NCI-H2029 (cell line): ENCODE measurements at places on chromosomes 12 and 14.

GRCh38 chr12:82359115-82359478 lies 768 bp downstream of the METTL25 start:
- DNase-seq, result peak; percentile 3

GRCh38 chr12:117148642-117149041 lies 41.6 kb downstream of the FBXO21 start:
- no peak for DNase-seq

DNA sequence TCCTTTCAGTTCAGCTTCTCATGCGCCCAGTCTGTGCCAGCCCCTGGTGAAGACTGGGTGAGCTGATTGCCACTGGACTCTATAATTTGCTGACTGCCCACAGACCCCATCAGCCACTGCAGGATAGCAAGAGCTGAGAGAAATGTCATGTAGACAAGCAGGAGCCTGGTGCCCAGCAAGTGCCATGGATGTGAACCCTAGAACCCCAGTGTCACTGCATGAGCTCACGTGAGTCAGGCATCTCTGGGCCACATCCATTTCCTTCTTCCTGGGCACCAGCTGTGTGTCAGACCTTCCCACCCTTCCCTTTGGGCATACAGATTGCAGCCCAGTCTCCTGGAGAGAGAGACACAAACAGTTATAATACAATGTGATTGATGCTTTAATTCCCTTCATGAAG lies 73.8 kb downstream of the NTF3 start:
- DNase-seq, result no peak

DNA sequence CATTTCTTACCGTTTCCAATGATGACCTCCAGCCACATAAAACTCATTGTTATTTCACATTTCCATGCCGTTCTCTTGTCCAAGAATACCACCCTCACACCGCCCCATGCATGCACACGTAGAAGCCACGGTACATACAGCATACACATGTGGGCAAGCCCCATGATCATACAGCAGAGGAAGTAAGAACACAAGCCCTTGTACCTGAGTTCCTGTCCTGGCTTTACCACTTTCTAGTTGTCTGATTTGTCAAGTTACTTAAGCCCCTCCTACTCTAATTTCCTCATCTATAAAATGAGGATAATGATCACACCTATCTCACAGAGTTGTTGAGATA lies 59.9 kb downstream of the DUSP16 start:
- no peak for DNase-seq

DNA sequence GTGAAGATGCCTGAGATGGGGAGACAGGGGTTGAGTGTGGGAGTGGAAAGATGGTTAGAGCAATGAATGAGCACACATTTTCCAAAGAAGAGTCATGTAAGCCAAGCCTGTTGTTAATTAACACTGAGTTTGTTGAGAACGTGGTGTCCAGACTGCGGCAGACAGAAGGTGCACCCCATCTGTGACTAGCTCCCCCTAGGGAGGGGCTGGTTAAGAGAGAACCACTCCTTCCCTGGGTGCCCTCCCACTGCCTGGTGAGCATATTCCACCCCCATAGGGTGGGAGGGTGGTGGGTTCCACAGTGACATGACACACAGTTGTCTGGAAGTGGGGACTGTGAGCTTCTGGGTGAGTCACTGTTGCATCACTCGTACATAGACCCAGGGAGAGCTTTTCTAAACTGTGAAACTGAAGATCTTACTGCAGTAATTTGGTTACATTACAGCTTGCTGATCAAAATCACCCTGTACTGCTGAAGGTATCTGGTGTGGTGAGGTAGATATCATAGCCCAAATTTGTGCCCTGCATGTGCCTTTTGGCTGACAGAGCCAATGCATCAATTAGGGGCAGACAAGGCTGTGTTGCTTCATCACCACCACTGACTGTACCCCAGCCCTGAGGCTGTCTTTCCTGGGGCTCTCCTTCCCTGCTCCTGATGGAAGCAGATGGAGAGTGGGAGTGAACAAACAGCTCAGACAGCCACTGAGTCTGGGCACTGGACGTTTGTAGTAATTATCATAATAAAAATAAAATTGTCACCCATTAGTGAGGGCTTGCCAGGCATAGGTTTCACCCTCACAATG lies 150.9 kb downstream of the EMP1 start:
- no peak for DNase-seq

- DNase-seq, result no peak
These were observed 381.0 kb downstream of the NOVA1 start for GRCh38 chr14:26216786-26217185.

DNA sequence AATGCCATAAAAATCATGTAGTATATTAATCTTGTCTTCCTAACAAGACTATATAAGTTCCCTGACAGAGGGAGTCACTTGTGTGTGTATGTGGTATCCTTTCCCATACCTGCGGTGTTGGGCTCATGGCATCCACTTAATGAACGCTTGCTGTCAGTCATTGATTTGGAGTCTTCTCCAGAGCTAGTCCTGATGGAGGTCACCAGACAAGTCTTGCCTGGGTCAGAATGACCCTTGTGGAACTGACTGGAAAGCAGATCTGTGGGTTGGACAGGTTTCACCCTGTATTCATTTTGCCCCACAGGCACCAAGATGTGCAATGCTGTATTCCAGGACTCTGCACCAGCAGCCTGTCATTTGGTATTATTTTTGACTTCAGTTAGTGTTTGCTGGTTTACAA lies 27.3 kb upstream of the WNK1 start:
- no peak for DNase-seq

DNA sequence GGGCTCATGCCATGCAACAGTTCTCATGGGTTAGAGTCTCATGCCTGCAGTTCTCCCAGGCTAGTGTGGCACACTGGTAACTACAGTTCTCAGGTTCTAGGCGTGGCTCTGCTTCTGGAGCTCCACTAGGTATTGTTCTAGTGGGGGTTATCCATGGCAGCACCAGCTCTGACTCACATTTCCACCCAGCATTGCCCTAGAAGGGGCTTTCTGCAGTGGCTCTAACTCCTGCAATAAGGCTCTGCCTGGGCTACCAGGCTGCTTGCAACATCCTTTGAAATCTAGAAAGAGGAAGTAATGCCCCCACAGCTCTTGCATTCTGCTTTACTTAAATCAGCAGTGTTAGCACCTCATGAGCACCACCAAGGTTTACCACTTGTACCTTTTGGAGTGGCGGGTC lies 220.3 kb upstream of the ARID2 start:
- DNase-seq, result no peak

DNA sequence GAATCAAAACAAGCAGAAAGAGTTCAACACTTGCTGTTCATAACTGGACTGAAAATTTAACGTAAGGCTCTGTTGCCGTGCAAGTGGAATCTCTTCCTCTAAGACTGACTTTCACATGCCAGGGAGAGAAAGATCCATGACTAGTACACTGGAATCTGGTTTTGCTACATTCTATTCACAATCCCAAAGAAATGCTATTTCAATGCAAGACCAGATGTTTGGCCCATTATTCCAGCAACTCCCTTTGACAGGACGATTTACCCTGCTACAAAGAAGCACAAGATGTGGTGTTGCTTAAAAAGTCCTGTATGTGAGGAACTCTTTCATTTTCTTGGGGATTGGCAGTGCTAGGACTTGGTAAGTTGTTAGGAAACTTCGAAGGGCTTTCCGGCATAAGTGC lies 17.4 kb downstream of the RFC5 start:
- DNase-seq, result no peak

DNA sequence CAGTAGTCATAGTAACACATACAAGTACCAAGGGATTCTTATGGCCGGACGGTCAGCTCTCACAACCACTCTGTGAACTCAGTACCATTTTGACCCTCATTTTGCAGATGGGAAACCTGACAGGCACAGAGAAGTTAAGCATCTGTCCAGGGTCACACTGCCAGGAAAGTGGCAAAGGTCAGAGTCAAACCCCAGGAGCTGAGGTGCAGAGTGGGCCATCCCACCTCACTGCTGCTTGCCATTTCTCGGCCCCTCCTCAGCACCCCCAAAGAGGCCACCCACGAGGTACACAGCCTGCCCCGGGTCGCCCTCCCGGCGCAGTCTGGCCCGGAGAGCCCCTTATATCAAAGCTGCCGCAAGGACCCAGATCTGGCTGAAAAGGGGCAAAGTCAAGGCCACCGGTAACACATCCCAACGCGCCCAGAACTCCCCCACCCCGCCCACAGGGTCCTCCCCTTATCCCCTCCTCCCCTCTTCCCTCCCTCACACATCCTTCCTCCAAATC lies 1.7 kb downstream of the NCOR2 start:
- no peak for DNase-seq

DNA sequence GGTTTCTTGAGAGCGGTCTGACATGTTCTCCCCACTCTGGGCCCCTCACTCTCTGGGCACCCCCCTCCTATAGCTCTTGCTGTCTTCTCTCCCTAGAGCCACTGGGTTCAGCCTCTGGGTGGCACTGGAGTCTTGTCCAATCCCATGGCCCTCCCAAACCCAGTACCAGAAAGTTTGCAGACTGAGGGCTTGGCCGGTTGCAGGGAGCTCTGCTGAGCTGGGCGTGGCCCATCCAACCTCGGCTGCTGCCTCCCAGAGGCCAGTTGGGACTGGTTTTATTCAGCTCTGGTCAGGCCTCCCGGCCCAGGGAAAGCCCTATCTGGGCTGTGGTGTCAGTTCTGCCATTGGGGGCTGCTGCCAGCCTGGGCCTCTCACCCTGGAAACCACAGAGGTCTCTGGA lies 37.9 kb downstream of the ISCA2 start:
- no peak for DNase-seq

- DNase-seq, result no peak
These were observed 3.9 kb upstream of the CMKLR1 start for GRCh38 chr12:108342985-108343384.

GRCh38 chr12:7555752-7556151 lies 52.2 kb upstream of the CD163 start:
- DNase-seq, result no peak

- DNase-seq, result no peak
These were observed 112.2 kb downstream of the CACNA1C start for GRCh38 chr12:2165021-2165420.

DNA sequence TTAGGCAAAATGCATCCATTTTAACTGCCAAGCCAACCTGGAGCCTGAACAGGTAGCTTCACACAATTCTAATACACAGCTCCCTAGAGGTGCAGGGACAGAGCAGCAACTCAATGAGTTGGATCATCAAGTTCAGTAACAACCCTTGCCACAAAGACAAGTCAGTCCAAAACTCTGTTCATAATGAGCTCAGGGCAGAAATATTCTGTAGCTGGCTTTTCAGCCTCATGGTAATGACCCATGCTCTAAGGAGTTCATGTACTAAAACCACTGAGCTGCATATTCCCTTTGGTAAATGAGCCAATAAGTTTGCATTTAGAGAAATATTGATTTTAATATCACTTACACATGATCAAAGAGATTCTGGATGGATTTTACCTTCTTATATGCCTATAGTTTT lies 316.1 kb downstream of the SEC23A start:
- DNase-seq, result no peak

- no peak for DNase-seq
These were observed 296.8 kb upstream of the NOS1 start for GRCh38 chr12:117658226-117658625.

DNA sequence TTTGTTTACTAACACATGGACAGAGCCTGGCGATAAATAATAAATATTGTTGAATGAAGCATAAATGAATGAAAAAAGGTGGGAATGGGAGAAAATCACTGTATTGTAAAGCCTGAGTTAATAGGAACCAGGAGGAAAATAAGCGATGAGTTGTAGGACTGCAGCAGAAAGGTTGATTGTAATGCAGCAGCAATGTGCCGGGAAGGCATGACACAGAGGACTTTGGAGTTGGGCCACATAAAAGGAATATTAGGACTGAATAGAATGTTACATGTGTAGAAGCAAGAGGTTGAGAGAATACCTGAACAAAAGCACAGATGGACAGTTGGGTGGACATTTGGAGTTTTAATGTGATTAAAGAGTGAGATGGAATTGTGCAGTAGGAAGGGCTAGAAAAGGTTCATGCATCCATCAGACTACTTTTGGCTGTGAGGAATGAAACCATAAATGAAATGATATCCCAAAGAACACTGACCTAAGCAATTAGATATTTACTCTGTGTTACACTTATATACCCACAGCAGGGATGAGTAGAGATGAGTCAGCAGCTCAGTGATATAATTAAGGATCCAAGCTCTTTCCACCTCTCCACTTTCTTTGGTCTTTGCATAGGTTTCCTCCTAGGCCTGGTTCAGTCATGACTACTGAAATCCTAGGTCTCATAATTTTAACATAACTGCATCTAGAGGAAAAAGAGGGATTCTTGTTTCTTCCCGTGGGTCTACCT lies 55.4 kb downstream of the CCER1 start:
- no peak for DNase-seq

DNA sequence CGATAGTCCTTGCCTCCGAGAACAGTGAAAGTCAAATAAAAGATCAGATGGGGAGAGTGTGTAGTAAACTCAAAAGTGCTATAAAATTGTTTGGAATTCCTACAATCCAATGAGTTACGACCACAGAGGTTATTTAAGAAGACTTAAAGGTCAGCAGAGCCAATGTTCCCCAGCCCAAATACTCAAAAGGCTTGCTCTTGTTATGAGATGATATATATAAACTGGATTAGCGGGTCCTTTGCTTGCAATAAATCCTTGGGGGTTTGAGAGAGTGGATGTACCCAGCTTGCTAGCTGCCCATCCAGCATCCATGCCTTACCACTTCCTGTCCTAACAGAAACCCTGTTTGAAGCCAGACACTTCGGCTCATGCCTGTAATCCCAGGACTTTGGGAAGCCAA lies 29.0 kb upstream of the MED13L start:
- no peak for DNase-seq

DNA sequence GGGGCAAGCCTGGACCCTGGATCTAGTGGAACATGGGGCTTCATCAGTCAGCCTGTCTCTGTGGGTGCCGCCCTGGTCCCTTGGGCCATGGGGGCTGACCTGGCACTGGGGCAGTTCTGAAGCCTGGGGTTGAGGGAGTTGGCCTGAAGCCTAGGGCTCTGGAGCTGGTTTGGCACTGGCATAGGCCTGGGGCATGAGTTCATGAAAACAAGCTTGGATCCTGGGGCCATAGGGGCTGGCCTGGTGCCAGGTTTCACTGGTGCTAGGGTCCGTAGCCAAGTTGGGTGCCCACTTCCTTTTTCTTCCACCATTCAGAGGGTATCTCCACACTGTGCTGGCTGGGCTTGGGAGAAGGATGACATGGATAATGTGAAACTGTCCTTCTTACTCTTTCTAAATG lies 26.6 kb upstream of the ANO4 start:
- no peak for DNase-seq

DNA sequence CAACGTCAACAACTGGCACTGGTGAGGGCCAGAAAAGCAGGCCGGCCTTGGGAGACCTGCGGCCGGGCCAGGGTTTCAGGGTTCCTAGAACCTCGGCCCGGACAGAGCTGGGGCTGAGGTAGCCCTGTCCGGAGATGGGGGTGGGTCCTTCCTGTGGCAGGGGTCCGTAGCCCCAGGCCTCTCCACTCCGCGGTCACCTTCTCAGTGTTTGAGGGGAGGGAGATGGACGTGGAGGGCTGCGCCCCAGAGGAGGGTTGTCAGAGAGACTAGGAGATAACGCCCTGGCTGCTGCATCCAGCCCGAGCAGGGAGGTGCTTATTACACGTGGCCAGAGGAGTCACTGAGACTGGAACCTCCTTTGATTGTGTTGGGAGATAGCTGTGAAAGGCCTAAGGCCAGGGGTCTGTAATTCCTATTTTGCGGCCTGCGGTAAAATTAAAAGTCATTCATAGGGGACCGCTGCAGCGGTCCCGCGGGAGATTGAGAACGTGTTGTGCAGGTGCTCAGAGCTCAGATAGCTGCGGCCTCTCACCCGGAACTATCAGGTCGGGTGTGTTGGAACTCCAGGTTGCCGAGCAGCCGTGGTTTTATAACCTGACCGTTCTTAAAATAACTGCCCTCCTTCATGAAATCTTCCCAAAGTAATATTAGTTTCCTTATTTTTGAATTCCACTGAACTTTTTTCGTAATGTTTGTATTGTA lies 507 bp downstream of the AHSA1 start:
- no peak for DNase-seq

GRCh38 chr14:74217672-74218448 lies 21.4 kb upstream of the VSX2 start:
- DNase-seq, result peak; percentile 29
